ENCODE measurements at places on chromosomes 7 and 10.
A peak's percentile ranks its signal among the peaks of the same experiment; 100 is the strongest.

DNA sequence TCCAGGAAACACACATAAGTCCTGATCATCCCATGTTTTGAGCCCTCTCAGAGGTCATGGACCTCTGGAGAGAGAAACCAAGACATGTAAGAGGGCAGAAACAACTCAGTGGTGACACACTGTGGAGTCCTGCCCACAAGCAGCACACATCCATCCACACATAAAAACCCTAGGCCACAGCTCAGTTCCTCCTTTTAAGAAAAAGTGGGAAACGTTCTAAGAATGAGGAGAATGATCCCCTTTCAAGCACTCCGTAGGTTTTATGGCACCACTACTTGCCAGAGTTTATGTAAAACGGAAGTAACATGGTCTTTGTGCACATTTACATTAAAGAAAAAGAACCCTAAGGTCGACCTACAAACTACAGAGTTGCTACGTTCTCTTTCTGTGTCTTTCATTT is 19.9 kb downstream of the ATAD1 start:
- DNase-seq: no peak

GRCh38 chr7:98250789-98251188 is 1.2 kb downstream of the TECPR1 start:
- DNase-seq: no peak

DNA sequence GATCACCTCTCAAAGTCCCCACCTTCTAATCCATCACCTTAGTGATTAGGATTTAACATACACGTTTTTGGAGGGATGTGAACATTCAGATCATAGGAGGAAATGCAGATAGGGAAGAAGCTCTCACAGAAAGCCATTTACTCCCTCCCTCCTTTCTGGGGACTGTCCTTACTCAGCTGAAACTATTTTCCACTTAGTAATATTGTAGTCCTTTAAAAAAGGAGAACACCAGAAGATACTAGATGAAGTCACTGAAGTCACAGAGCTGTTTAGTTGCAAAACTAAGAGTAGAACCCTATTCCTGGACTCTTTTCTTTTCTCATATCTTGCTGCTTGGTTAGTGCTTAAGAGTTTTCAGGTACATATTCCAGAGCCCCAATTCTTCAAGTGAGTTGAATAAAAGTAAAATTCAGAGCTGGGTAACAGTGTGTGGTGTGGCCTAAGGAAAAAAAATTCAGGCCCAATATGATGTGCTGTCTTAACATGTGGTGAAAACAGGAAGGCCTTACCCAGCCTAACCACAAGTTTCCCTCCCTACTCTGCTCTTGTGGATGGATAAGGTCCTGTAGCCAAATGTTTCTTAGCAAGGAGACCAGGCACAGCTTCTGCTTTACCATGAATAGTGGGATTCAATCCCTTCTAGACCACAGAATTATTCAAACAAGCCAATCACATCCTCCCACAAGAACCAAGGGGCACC is 135.7 kb downstream of the INHBA start:
- DNase-seq: no peak

DNA sequence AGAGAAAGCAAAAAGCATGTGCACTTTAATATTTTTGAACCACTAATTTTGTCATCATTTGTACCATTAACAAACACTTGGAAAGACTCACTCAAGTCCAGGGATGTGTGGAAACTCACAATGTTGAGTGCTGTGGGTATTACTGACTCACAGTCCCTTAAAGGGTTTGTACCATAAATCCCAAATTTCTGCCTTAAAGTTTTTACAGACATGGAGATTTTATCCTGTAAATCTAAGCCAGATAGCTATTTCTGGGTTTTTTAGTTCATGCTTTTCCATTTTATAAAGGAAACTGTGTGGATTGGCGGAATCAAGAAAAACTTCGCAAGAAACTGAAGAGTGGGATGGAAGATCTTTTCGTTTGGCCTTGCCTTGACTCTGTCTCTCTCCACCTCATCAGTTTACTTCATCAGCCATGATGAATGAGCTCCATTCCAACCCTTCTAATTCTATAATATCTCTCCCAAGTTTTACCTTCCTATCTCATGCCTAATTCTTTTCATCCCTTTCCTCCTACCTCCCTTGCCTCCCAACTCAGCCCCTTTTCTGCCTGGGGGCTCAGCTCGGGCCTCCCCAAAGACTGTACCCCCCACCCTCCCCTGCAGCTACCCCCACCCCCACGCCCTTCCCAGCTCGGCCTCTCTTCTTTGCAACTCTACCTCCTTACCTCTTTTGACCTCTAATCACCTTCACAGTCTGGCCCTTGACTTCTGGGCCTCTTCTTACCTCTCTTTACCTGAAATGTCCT is 218.5 kb upstream of the MKLN1 start:
- DNase-seq: peak; percentile 47

DNA sequence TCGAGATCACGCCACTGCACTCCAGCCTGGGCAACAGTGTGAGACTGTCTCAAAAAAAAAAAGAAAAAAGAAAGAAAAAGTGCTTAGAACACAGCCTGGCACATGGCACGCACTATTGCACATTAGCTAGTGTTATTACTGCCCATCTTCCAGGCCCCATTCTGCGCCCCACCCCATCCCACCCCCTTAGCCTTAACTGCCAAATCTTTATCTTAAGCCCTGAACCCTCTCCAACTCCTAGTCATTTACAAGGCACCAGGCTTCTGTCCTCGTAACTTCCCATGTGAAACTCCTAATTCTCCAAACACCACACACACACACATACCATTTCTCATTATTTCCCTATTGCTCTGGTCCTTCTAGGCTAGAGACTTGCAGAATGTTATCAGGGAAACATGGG is 4.8 kb downstream of the FRAT2 start:
- no peak for DNase-seq

- DNase-seq: no peak
Observed at GRCh38 chr10:6868036-6868725, 288.1 kb upstream of the PRKCQ start.

DNA sequence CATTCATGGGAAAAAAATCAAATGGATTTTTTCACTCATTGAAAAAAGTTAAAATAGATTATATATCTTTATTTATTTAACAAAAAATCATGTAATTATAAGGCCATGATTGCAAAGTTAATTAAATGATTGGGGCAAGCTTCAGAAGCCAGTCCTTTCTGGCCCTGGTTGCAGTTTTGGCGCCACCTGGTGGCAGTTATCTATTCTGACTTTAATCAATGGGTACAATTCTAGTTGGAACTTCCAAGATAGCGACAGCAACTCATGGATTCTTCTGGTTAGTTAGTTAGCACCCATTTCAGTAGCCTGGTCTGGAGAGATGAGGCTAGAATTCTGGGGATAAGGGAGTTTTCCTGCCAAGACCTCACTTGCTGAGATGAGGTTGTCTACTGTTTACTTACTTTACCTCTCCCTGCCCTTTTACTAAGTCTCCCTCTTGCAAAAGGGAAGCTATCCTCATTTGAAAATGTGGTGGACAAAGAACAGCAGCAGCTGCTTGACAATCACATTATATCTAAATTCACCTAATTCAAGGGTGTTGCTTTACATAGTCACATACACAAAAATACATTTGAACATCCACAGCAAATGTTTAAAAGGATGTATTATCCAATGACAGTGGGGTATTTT is 42.3 kb downstream of the NOC3L start:
- peak; percentile 33 for DNase-seq

DNA sequence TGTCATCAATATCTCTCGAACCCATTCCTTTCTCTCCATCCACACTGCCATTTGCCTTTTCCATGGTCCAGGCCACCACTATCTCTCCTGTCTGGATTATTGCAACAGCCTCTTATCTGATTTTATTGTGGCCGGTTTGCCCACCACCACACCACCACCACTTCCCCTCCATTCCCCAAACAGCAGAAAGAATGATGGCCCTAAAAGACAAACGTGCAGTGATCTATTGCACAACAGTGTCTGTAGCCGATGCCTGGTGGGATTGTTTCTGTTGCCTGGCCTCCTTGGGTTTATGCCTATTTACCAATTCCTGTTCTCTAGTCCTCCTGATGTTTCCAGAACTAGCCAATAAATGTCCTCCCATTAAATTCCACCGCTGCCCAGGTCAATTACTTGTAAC is 10.2 kb upstream of the ST8SIA6 start:
- no peak for DNase-seq

DNA sequence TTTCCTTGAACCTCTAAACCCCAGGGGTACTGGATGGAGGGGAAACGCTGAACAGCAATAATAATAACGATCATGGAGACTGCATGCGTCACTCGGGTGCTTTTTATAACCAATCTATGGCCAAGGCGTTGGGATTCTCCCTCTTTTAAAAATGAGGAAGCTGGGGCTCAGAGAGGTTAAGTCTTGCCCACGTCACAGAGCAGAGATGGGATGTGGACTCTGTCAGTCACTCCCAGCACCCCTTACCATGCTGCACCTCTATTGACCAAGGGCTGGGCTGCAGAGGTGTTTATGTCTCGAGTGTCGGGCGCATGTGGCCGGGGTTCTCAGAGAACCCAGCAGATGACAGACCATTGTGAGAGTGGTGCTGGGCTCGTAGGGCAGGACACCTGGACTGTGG is 129.9 kb downstream of the CDH23 start:
- DNase-seq: no peak

- DNase-seq: no peak
Observed at GRCh38 chr7:45716380-45717203, 142.4 kb downstream of the ADCY1 start.

DNA sequence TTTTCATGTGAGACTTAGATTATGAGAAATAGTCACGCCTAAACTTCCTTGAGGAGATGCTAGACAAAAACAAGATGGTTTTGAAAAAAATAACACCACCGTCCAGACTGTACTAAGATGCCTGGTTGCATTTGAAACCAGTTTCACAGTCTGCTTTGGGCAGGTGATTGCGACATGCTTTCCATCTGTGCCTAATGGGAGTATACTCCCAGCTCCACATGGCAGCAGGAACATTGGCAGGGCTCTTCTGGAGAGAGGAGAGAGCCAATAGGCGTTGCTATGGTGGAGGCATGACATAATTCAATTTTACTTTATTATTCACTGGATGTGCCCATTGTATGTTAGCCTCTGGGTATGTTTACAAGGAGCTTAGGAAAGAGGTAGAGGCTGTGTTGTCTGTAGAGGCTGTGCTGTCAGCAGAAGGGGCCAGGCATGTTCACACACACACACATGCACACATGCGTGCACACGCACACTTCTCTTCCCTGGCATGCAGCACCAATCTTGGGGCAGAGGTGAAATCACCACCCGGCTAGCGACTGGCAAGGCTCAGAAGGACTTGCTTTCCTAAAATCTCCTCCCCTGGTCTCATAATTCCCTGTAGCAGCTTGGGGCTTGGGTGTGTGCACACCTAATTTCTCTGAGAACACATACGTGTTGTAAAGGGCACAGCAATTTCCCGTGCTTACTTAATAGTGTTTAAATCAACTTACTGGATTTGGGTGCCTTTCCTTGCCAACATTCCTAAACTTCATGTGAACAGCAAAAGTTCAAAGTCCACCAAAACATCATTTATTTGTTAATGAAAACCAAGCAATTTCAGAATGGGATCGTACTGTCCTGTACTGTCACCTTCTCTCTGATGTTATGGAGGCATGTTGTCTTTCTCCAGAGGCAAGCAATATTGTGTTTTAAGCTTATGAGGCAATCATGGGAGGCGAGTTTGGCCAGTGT is 162.1 kb downstream of the TCF7L2 start:
- no peak for DNase-seq

- peak; percentile 3 for DNase-seq
Observed at GRCh38 chr7:116633131-116633988, 38.6 kb upstream of the MET start.

DNA sequence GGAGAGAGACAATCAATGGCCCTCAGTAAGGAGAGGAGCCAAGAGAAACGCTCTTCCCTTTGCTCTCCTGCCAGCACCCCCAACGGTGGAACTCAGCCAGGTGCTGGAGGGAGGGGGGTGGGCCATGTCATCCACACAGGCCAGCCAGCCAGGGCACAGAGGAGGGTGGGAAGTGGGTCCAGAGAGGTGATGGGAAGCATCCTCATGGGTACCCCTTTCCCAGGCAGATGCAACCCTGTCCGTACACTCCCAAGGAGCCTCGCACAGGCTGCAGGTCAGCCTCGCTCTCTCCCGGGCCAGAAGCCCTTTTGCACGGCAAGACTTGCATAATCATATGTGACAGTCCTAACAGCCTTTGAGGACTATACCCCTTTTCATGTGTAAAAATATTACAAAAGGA is 142.0 kb upstream of the NAMPT start:
- DNase-seq: no peak

DNA sequence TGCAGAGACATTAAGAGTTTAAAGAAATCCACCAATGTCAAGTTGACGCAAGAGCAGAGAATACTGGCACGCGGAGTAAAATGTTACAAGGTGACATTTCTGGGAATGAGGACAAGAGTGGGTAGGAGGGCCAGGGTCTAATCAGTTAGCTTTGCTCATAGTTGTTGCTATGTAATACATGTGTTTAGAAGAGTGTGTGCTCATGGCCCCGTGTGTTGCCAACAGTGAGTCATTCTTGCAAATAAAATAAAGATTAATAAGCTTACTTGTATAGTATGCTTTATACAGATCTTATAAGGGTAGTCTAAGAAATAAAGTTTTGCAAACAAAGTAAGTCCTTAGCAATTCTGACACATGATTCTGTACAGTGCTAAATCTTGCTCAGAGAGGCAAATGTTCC is 64.5 kb downstream of the DNMBP start:
- peak; percentile 74 for DNase-seq

- no peak for DNase-seq
Observed at GRCh38 chr10:86251426-86251825, 115.2 kb downstream of the GRID1 start.

DNA sequence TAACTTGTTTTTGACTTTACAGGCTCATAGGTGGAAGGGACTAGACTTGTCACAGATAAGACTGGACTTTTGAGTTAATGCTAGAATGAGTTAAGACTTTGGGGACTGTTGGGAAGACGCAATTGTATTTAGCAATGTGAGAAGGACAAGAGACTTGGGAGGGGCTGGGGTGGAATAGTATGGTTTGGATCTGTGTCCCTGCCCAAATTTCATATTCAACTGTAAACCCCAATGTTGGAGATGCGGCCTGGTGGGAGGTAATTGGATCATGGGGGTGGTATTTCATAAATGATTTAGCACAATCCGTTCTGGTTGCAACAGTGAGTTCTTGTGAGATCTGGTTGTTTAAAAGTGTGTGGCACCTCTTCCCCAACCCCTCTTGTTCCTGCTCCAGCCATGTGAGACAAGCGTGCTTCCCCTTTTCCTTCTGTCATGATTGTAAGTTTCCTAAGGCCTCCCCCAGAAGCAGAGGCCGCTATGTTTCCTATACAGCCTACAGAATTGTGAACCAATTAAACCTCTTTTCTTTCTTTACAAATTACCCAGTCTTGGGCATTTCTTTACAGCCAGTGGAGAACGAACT is 22.6 kb downstream of the RNF216 start:
- no peak for DNase-seq

DNA sequence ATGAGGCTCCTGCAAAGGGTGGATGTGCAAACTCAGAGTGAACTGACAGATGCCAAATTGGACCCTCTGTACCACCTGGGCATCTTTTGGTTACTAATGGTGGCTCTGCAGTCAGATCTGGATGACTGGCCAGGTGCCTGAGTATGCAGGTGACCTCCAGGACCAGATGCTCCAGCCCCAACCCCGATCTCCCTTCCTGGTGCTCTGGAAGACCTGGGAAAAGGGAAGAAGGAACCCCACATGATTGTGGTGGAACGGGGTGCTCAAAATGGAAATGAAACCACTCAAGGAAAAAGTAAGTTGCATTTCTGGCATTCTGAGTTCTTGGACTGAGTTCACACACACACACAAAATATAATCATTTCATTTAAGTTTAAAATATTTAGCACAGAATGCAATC is 9.8 kb upstream of the AEBP1 start:
- DNase-seq: no peak
